DMS79 (cell line): ENCODE measurements at places on chromosomes 16 and 17.

DNA sequence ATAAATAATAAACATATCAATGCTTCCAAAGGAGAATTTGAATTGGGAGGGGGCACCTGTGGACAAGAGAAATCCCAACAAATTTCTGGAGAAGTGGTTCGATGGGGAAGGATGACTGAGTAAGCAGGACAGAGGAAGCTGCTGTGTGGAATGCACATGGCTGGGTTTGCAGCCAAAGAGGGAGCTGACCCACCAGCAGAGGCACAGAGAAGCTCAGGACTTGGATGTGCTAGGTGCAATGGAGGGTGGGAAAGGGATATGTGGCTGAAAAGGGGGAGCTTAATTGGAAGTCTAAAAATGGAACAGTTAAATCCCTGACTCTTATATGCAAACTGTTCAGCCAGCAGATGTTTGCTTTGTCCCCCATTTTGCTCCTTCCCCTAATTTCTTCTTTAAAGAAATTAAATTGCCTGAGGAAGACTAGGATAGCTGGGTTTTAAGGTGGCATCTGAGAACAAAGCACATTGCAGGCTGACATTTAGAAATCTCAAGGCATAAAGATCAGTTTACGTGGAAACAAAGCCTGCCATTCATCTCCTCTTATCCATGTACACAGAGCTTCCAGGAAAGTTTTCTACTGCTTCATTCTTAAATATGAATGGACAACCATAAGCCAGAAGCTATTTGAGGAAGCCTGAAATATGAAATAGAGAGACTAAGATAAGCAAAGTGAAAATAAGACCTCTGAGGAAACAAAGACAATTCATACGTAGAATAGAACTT is 23.0 kb upstream of the TNS4 start:
- DNase-seq, result no peak

- DNase-seq, result no peak
These were observed 1.2 kb downstream of the FOXF1 start for GRCh38 chr16:86511317-86512161.

- no peak for DNase-seq
These were observed 6.5 kb upstream of the ZNF469 start for GRCh38 chr16:88375996-88376834.

GRCh38 chr17:74750327-74751069 is 2.1 kb downstream of the NHERF1 start:
- no peak for DNase-seq

DNA sequence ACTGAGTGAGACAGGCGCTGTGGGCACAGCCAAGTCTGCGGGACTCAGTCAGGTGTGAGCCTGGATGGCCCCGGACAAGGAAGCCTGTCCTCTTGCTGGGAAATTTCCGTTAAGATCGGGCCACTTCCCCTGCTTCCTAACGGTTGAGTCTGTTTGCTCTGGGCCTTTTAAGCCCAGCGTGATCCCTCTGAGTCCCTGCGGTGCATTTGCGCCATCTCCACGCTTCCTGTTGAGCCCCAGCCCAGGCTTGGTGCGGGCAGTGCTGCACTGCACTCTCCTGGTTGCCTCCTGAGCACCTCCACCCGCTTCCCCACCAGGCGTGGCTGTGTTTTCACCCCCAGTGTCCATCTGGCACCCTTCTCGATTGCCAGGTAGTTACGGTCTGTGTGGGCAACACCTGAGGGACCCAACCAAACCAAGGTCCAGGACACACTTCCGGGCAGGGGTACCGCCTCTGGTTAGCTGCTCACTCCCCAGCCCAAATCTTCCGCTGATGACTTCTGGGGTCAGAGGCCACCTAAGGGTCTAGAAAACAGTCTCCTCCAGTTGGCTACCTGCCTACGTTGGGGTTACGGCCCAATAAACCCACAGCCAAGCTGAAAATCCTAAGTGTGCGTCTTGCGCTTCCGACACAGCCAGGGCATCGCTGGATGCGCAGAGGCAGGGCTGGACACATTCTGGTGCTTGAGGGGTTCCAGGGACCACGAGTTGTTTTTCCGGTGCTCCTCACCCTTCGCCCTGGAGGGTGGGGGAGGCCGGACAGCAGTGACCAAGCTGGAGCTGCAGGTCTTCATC is 1.4 kb upstream of the SLC25A10 start:
- DNase-seq, result no peak

- no peak for DNase-seq
These were observed 303.0 kb upstream of the IRX5 start for GRCh38 chr16:54627616-54628015.

DNA sequence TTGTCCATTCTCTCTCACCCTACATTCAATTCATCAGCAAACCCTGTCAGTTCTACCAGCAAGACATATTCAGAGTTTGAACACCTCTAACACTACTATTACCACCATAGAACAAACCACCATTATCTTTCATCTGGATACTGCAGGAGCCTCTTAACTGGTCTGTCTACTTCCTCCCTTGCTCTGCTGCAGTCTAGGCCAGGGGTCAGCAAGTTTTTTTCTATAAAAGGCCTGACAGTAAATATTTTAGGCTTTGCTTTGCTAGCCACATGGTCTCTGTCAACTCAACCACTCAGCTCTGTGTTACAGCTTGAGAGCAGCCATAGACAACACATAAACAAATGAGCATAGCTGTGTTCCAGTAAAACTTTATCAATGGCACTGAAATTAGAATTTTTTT is 13.8 kb downstream of the KCTD19 start:
- DNase-seq, result no peak

- DNase-seq, result no peak
These were observed 139.7 kb upstream of the PLCG2 start for GRCh38 chr16:81639348-81639747.

GRCh38 chr17:83202002-83203000 is 122.9 kb downstream of the METRNL start:
- no peak for DNase-seq

- DNase-seq, result no peak
These were observed 8.1 kb upstream of the NAGLU start for GRCh38 chr17:42527932-42528331.

- no peak for DNase-seq
These were observed 92.0 kb downstream of the CYLD start for GRCh38 chr16:50833929-50834328.

GRCh38 chr17:67747681-67748235 is 30.0 kb downstream of the NOL11 start:
- DNase-seq, result no peak

DNA sequence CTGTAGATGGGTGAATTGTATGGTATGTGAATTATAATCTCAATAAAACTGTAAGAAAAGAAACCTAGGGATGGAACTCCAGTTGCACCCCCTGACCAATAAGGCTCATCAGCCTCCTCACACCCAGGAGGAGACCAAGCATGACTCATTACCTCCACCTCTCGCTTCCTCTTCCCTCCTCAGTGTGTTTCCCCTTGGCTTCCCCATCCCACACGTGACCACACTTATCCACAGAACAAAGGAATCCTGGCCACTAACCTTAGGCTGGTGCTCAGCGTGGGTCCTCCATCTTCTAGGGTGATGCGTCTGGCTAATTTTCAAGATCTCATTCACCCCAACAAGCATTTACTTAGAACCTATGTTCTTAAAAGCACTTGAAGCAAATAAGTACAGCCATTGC is 36.2 kb upstream of the MAP3K14 start:
- no peak for DNase-seq
